ENCODE measurements at places on chromosomes 2 and 18. TPM values are rescaled to one million over a fixed set of nuclear protein-coding genes. Genes with fewer than 3 reads are reported as not detected.

PARD6G gene
- total RNA-seq, result 10.7 TPM

HMSD gene
- total RNA-seq, result 0.63 TPM

PFN4 gene
- 5.7 TPM for total RNA-seq

GRCh38 chr2:136281281-136282114, 163.5 kb upstream of the CXCR4 start:
- DNase-seq, result no peak
- H3K27ac ChIP-seq, result no peak overlapping the region
- no peaks in the 10 kb centered on the region for H3K27me3 ChIP-seq
- no peaks in the 10 kb centered on the region for H3K4me1 ChIP-seq
- H3K4me3 ChIP-seq, result no peak overlapping the region
- no peaks in the 10 kb centered on the region for H3K36me3 ChIP-seq

DNA sequence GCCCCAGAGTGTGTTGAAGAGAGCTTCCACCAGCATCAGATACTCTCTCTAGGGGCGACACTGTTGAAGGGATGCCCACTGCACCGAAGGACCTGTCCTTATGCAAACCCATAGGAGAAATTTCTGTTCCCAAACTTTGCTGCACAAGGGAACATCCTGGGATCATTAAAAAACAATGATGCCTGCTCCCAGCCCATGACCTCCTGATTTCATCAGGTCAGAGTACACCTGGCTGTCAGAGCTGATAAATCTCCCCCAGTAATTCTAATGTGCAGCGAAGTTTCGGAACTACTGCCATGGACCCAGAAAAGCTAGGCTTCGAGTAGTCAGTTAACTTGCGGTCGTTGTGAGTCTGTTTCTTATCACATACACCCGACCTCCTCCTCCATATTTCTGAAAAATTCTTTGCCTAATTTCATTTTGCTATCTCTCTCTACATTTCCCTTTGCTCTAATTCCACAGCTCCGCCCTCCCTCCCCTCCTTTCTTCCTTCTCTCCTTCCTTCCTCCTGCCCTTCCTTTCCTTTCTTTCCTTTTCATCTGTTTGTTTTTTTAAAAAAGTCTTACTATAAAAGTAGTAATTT, 18.8 kb downstream of the FAM124B start:
- H3K36me3 ChIP-seq, result no peaks in the 10 kb centered on the region
- H3K4me1 ChIP-seq, result no peaks in the 10 kb centered on the region
- no peak overlapping the region for H3K27ac ChIP-seq

GRCh38 chr2:233329489-233330135, 22.0 kb downstream of the SAG start:
- DNase-seq, result no peak
- no peaks in the 10 kb centered on the region for H3K27me3 ChIP-seq
- no peaks in the 10 kb centered on the region for H3K4me1 ChIP-seq

DNA sequence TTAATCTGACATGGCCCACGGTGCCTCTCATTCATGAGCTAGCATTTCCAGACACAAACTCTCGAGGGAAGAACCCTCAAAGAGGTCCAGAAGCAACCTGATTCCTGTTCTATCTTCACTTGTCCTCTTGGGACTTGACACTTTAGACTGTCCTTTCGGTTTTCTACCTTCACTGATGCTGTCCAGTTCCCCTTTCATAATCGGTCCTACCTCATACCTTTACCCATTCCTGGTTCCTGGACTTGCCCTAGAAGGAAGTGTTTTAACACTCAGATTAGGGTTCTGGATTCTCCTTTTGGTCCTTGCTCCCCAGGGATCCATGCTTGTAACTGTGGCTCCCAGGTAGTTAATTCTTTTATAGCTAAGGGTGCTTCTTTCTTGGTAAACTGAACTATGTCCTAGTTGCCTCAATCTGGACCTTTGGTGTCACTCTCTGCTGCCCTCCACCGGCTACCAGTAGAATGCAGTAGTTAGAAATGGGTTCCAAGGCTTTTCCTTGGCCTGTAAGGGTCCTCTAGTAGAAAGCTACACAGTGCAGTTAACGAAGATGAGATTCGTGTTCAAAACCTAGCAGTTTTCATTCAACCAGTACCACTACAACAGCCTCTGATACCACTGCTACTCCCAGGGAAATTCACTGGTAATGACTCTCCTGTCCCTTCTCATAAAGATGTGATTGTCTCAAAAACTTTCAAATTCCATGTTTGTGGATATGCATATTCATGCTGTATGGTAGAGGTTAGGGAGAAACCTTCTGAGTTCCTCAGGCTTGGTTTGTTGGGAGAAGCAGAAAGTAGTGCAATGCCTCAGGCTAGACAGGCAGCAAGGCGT, 178.1 kb upstream of the CYP26B1 start:
- DNase-seq, result no peak
- H3K4me1 ChIP-seq, result no peaks in the 10 kb centered on the region
- H3K27ac ChIP-seq, result no peak overlapping the region

- H3K4me1 ChIP-seq, result no peaks in the 10 kb centered on the region
- H3K36me3 ChIP-seq, result no peaks in the 10 kb centered on the region
- no peak for DNase-seq
- no peak overlapping the region for H3K27ac ChIP-seq
- H3K4me3 ChIP-seq, result no peak overlapping the region
- no peaks in the 10 kb centered on the region for H3K27me3 ChIP-seq
Measured at GRCh38 chr18:8169722-8170121, 439.5 kb upstream of the RAB12 start.

DNA sequence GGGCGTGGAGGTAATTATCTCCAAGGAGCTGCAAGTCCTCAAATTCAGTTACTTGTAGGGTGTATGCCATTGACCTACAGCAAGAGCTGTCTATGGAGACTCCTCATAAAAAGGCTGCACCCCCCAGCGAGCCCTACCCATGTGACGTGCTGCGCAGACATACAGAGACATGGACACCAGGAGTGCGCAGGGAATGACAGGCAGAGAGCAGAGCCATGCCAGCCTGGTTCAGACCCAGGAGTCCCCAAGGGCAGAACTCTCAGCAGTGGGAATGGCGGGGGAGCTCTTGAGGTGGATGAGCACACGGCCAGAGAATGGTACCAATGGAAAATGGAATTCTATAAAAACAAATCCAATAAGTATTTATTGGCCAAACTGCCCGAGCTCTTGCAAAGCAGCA, 310.1 kb downstream of the MYCN start:
- H3K4me1 ChIP-seq, result peaks cover 8% of the 10 kb centered on the region
- no peaks in the 10 kb centered on the region for H3K36me3 ChIP-seq
- H3K27ac ChIP-seq, result no peak overlapping the region
- H3K4me3 ChIP-seq, result no peak overlapping the region
- DNase-seq, result no peak

DNA sequence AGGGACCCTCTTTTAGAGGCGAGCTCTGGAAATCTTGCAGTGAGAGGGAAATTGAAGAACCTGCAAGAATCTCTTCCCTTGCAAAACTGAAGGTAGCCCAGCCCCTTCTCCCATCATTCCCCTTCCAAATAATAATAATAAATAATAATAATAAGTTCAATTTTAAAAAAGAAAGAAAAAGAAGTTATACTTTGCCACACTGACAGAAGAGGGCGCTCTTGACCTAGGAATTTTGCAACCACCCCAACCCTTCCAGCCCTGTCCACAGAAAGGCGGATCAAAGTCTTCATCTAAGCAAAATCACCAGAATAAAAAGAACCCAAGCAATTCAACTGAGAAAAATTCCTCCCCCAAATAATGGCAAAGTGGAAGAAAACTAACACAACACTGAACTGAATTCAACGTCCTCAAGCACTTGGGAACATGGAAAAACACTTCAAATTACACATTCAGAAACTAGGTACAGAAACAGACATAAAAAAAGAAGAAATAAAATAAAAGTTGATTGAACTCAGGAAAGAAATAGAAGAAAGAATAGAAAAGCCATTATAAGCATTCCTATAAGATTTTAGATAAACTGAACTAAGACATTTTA, 98.9 kb upstream of the GLS start:
- no peak overlapping the region for H3K27ac ChIP-seq
- DNase-seq, result no peak
- H3K36me3 ChIP-seq, result no peaks in the 10 kb centered on the region
- H3K4me3 ChIP-seq, result no peak overlapping the region
- H3K4me1 ChIP-seq, result no peaks in the 10 kb centered on the region
- peaks cover 4% of the 10 kb centered on the region for H3K27me3 ChIP-seq

DNA sequence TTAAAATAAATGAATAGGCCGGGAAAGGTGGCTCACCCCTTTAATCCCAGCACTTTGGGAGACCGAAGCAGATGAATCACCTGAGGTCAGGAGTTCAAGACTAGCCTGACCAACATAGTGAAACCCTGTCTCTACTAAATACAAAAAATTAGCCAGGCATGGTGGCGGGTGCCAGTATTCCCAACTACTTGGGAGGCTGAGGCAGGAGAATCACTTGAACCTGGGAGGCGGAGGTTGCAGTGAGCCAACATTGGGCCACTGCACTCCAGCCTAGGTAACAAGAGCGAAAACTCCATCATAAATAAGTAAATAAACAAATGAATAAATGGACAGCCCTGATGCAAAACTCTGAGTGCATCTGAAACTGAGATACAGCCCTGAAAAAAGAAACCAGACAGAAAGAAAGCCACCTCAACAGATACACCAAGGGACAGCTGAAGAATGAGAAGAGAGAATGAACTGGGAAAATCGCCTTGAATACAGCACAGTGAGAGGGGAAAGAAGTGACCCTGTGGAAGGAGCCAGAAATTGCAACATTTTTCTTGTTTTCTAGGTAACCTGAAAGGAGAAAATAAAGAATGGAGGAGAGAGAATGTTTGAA, 64.4 kb downstream of the TRABD2A start:
- H3K36me3 ChIP-seq, result no peaks in the 10 kb centered on the region
- H3K27me3 ChIP-seq, result no peaks in the 10 kb centered on the region
- no peak overlapping the region for H3K4me3 ChIP-seq
- no peaks in the 10 kb centered on the region for H3K4me1 ChIP-seq
- no peak for DNase-seq
- H3K27ac ChIP-seq, result no peak overlapping the region

- no peak overlapping the region for H3K4me3 ChIP-seq
- no peak for DNase-seq
- H3K27ac ChIP-seq, result peak overlapping the region; percentile 67
- no peaks in the 10 kb centered on the region for H3K36me3 ChIP-seq
- no peaks in the 10 kb centered on the region for H3K27me3 ChIP-seq
- peaks cover 20% of the 10 kb centered on the region for H3K4me1 ChIP-seq
Measured at GRCh38 chr2:237154884-237155851, 69.5 kb downstream of the COPS8 start.

- H3K4me3 ChIP-seq, result peak overlapping the region; percentile 62
- H3K4me1 ChIP-seq, result peaks cover 19% of the 10 kb centered on the region
- DNase-seq, result no peak
Measured at GRCh38 chr2:170771421-170771937, 1.3 kb downstream of the ERICH2 start.

DNA sequence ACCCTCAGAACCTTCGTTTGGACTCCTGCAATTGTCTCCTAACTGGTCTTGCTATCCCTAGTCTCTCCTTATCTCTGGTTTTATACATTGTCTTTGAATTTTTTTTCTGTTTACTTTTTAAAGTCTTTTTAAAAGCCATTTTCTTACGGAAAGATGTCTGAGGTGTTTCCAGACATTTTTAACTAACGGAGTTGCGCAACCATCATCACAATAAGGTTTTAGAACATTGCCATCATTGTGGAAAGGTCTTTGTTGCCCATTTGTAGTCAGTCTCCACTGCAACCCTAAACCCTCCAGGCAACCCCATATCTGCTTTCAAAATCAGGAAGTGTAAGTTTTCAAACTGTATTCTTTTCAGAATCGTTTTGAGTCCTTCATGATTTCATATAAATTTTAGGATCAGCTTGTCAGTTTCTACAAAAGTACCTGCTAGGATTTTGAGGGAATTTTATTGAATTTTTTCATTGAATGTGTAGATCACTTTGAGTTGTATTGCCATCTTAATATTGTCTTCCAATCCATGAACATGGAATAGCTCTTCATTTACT, 46.3 kb downstream of the ANKRD12 start:
- H3K27ac ChIP-seq, result no peak overlapping the region
- H3K36me3 ChIP-seq, result no peaks in the 10 kb centered on the region
- no peaks in the 10 kb centered on the region for H3K27me3 ChIP-seq
- H3K4me1 ChIP-seq, result no peaks in the 10 kb centered on the region
- no peak for DNase-seq

DNA sequence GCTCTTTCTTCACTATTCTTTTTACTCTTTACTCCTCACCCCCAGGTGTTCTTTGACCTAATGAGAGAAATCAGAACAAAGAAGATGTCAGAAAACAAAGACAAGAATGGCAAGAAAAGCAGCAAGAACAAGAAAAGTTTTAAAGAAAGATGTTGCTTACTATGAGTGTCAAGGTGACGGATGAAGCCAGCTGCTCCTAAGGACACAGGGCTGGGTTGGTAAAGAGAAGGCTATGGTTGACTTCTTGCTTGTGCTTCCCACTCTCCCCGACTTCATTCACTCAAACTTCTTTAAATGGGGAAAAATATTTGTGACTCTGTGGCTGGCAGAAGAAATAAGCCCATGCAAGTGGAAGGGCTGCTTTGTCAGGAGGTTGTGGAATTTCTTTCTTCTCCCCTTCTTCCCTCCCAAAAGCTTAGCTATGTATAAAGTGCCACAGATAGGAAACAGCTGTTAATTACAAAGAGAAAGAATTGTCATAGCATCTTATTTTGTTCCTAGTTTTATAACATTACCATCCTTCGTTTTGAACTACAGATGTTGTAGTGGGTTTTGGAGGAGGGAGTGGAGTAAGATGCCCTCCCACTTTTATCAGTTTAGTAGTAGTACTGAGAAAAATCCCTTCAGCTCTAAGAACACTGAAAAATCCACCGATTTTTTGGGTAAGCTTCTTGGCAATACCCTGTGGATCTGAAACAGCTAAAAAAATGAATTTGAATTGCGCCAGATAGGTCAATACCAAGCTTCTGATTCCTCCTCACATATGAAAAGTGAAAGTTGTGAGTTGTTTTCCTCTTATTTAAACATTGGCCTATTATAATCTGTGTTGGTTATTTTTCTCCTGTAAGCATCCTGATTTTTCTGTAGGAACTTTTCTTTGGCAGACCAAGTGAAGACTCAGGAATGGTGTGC, 40.7 kb downstream of the RALB start:
- H3K36me3 ChIP-seq, result peaks cover 18% of the 10 kb centered on the region
- no peaks in the 10 kb centered on the region for H3K27me3 ChIP-seq
- no peaks in the 10 kb centered on the region for H3K4me1 ChIP-seq
- no peak for DNase-seq
- no peak overlapping the region for H3K4me3 ChIP-seq
- H3K27ac ChIP-seq, result no peak overlapping the region

DNA sequence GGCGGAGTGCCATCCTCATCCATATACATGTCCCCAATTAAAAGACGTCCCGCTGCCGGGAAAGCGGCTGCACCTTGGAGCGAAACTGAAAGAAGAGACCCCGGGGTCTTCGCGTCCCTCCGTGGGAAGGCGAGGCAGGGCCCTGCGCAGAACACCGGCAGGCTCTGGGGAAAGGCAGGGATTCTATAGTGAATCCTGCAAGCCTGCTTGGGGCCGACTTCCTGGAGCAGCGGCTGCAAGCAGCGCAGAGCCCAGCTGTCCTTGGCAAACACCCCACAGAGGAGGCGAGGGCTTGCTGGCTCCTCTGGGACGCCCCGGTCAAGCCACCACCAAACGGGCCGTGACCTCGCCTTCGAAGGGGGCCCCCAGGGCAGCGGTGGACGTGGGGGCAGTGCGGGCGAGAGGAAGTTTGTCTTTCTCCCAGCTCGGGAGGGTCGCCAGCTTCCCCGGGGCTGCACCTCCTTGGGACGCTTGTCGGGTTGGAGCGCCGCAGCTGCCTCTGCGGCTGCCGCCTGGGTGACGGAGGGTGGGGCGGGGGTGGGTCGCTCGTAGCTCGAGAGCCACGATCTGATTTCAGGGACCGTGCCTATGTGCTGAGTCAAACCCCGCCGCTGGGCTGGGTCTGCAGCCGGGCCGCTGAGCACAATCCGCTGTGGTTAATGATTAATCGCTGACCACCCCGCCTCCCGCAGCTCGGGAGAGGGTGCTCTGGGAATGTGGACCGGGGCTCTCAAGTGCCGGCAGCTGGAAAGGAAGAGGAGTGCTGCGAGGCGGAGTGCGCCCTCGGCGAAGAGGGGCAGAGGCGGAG, 486 bp upstream of the GPR39 start:
- no peaks in the 10 kb centered on the region for H3K36me3 ChIP-seq
- H3K4me3 ChIP-seq, result peak overlapping the region; percentile 52
- peak; percentile 12 for DNase-seq

Data from tibial nerve (tissue), 4 donors.